Sigmoid colon (tissue), 7 donors: ENCODE measurements at places on chromosomes 2 and 18. TPM values are rescaled to one million over a fixed set of nuclear protein-coding genes. Genes with fewer than 3 reads are reported as not detected.

The ABHD1 gene
- polyA plus RNA-seq: 0.15 TPM

GRCh38 chr2:110680709-110681108 is 2.8 kb upstream of the BUB1 start:
- DNase-seq: no peak

DNA sequence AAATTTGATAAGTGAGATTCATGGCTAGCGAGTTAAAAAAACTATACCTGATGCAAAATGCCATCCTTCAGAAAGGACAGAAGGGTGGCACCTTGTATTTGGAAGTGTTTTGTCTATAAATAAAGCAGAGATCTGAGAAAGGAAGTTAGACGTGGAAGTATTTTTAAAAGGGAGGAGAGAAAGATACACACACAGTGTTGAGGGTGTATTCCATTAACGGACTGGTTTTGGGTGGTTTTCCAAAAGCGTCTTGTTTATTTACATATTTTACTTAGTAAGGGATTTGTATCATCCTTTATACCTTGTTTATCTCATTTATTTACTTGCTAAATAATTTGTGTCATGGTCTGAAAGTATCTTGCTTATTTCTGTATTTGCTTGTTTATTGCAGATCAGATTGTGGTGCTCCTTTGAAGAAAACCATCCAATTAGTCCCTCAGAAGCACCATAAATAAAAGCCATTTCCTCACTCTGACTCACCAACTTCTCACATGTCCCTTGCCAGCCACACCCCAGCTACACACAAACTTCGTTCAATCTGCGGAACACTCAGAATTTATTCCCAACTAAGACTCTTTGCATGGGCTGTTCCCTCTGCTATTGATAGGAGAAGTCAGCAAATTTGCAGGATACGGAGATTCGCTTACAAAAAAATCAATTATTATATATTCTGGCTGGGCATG is 90.8 kb downstream of the FAM124B start:
- no peak for DNase-seq

DNA sequence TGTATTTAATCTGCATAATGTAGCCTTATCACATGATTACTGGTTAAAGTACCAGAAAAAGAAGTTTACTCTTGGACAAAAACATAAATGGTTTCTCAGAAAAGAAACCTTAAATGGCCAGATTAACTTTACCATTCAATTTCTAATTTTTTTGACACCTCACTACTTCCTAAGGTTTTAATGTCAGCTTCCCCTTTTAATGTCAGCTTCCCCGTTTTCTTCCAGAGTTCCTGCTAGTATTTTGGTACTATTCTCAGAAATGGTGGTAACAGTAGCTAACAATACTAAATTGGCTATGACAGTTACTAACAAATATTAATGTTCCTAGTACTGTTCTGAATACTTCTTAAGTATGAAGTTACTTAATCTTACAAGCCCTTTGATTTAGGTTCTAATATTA is 22.4 kb upstream of the SLC8A1 start:
- DNase-seq: no peak
